ENCODE measurements at places on chromosomes 1 and 21. TPM values are rescaled to one million over a fixed set of nuclear protein-coding genes. Genes with fewer than 3 reads are reported as not detected.

DNA sequence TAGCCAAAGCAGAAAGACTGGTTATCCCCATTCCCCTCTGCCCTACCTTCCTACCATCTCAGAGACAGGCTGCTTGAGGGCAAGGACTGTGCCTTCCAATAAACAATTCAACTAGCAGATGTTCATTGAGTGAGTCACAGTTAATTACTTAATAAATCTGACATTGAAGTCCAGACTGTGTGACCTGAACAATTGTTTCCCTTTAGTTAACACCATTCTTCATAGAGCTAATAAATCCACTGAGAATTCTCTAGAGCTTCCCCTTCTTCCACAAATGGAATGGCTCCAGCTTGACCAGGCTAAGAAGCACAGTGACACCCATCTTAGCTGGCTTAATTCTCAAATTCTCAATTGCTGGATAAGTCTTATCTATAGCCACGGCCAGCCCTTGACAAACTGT, 61.9 kb upstream of the GJA5 start:
- no peak for DNase-seq

Gene BLACAT1
- 1.3 TPM for polyA plus RNA-seq

Gene AIM2
- polyA plus RNA-seq, result 0.95 TPM

- no peak for DNase-seq
Measured at GRCh38 chr1:227043755-227044154, 103.7 kb downstream of the COQ8A start.

GRCh38 chr1:93516164-93516563, 68.2 kb downstream of the FNBP1L start:
- DNase-seq, result no peak
